ENCODE measurements at places on chromosomes 2 and 18.

GRCh38 chr2:73707636-73708035 is 29.5 kb downstream of the TPRKB start:
- DNase-seq = no peak

GRCh38 chr2:114754907-114755563 is 312.6 kb downstream of the DPP10 start:
- no peak for DNase-seq

- DNase-seq = peak; percentile 87
These were observed 48.1 kb downstream of the C2orf42 start for GRCh38 chr2:70142590-70143313.

DNA sequence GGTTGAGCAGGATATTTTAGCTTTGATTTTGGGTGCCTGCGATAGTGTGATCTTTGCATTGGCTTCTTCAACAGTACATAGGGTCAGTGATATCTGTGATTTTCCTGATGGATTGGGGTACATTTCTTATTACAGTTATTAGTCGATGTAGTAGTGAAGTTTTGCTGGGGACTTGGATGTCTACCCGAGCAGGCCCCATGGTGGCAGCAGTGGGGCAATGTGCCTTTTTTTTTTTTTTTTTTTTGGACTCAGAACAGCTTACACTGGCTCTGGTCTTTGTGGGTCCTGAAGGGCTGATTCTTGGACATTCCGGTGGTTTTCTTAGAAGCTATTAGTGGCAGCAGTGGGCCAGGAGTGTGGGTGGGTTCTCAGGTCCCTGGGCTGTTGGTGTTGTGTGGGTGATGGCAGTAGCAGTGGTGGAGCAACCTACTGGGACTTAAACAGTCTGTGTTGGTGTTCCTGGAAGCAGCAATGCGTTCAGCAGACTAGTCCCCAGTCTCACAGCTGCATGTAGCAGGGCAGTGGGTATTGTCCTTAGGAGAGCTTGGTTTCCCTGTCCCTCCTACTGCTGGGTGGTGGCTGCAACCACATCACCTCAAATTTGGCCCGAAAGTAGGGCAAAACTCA is 53.7 kb upstream of the SLC4A10 start:
- DNase-seq = no peak

DNA sequence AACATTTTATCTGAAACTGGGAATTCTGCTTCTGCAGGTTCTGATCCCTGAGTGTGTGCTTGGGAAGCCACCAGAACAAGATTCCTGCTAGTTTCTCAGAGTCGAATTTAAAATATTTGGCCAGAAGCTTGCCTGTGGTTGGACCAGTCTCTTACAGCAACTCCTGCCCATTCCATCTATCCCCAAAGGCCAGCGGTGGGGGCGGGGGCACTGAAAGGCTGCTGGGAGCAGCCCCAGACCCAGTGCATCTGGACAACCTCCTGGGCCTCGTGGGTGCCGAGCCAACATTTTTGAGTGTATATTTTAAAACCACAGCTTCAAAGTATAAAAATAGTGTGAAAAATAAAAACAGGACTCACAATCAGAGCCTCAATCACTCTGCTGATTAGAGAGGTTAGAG is 38.6 kb upstream of the ZFP36L2 start:
- DNase-seq = no peak

DNA sequence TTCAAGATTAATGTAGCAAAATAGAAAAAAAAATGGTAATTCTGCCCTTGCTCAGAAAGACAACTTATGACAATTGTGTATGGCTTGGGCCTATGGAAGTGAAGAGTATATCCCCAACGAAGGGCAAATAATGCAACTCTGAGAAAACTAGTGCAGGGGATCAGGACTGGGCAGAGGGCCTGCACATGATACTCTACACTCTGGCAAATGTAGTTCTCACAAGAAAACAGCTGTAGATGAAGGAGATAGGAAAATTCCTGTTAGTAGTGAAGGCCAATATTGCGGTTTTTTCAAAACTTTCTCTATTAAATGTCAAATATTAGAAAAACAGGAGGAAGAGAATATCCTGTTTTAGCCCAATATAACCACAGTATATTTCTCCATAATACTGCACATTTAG is 77.8 kb downstream of the SCN9A start:
- DNase-seq = no peak

DNA sequence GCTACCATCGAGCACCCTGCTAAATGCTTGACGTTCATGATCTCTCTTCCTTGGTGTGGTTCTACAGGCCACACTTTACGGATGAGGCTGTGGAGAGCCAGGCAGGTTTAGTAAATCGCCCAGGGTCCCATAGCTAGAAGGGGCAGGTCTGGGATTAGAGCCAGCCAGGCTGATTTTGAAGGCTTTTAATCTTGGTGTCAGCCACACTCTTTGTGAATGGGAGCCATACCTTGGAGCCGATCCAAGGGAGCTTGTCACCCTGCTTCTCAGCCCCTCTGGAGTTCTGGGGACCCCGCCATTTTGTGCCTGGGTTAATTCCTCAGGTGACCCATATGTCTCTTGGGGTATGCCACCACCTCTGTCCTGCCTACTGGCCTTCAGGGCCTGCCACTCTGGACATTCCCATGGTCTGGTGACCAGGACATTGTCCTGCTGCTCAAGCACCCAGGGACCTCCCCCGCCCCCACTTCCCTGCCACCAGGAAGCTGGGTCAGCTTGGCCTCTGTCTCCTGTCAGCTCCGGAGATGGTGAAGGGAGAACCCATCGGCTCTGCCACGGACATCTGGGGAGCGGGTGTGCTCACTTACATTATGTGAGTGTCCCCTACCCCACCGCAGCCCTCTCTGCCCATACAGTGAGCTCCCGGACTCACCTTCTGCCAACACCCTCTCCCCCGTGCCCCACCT is 7.3 kb upstream of the GMPPA start:
- no peak for DNase-seq

GRCh38 chr2:116094196-116094595 is 1651.8 kb downstream of the DPP10 start:
- DNase-seq = no peak

DNA sequence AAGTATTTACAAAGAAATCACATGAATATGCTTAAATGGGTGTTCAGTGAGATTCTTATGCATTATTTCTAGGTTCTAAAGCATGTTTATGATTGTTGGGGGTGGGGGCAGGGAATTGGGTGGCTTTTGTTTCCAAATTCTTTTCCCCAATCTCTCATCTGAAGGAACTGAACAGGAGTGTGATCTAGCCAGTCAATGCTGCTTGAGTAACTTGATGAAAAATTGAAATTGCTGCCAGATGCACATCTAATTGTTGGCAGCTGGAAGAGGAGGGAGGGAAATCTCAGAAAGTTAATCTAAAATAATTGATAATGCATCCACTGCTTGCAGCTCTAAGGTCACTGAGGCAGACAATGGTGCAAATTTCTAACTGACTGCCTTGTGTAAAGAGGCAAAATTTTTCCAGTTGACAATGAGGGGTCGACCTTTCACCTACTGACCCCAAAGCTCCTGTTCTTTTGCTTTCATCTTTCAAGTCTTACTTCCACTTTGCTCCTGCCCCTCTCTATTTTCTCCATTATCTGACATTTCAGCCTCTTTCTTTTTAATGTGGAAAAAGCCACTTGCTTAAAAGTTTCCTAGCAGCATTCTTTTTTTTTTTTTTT is 53.3 kb downstream of the IRS1 start:
- no peak for DNase-seq

GRCh38 chr18:13450289-13451212 is 232.0 kb downstream of the LDLRAD4 start:
- DNase-seq = no peak

DNA sequence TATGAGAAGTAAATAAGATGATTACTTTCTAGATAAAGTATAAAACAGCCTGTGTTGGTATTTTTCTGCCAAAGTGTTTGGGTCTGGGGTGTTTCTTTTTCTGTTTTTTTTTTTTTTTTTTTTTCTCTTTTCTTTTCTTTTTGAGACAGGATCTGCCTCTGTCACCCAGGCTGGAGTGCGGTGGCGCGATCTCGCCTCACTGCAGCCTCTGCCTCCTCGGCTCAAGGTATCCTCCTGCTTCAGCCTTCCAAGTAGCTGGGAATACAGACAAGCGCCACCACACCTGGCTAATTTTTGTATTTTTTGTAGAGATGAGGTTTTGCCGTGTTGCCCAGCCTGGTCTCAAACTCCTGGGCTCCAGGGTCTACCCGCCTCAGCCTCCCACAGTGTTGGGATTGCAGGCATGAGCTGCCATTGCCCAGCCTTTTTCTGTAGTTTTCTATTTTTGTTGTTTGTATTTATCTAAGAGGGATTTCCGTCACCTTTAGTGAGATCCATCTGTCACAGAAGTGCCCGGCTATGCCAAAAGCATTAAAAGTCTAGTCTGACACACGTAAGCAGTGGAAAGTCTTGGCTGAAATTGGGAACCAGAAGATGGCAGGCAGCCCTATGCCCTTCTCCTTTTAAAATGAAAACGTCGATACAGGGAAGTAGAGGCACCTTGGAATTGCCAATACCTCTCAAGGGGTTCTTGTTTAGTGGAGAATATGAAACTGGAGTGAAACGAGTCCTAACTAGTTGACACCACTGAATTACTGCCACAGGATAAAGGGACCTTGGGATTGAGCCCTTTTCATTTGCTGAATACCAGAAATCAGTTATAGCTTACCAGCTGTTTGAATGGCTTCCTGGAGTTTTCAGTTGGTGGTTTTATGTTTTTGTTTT is 14.0 kb downstream of the UGP2 start:
- no peak for DNase-seq

GRCh38 chr2:145484448-145485097 is 964.7 kb upstream of the ZEB2 start:
- no peak for DNase-seq

DNA sequence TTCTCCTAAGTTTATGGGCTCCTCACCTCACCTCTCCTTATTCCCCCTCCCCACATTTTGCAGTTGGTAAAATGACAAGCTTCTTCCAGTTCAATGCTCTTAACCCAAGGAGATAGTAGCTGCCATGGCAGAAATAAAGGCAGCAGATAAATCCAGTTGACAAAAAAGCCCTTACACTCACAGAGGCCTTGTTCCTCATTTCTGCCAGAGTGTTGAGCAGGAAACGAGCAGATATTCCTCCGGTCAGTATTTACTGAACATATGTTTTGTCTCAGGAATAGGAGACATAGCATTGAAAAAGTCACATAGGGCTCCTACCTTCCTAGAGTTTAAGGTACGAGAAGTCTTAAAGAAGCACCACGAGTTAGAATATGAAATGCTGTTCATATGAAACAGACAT is 493.7 kb upstream of the TNP1 start:
- DNase-seq = no peak

GRCh38 chr18:46953195-46953594 is 35.8 kb downstream of the KATNAL2 start:
- DNase-seq = no peak

DNA sequence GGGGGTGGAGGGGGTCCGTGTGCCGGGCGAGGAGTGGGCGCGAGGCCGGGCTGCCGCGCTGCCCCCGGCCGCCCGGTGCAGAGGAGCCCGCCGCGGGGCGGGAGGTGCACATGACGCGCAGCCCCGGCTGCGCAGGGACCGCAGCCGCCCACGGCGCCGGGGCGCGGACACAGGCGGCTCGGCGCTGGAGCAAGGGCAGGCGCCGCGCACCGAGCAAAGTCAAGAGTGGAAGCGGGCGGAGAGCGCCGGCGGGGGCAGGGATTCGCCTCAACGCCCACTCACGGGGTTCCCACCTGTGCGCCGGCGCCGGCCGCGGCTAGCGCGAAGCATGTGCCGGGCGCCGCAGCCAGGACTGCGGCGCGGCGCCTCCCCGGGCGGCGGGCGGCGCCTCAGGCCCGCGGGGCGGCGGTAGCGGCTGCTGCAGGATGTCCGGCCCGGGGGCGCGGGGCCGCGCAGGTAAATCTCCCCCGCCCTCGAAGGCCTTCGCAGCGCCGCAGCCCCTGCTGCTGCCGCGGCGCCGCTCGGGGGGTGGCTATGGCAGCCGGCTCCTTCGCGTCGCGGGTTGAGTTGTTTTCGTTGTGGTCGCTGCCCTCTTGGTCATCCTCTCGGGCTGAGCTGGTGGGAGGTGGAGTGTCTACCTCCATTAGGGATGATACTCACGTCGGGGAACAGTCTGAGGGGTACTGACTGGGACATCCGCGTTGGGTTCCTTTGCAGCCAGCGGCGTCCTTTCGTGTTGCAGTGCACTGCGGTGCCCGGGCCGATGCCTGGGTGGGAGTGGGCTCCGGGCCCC is 216.3 kb upstream of the DTNA start:
- peak; percentile 52 for DNase-seq

GRCh38 chr18:48605408-48605845 is 66.6 kb downstream of the CTIF start:
- DNase-seq = no peak

DNA sequence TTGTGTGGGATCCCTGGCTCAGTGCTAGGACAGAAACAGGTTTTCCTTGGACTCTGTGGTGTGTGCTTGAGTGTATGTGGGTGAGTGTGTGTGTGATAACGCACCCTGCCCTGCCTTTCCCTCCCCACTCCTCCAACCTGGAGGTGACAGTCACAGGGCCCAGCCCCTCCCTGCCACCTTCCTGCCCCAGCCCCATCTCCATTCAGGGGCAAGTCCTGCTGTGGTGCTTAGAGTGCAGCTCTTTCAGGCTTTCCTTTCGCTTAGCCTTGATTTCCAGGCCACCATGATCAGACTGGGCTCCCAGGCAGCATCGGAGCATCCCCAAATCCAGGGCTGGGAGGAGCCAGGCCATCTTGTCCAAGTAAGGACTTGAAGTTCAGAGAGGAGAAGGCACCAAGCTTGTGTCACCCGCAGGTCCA is 185.2 kb downstream of the ZFP36L2 start:
- DNase-seq = no peak

DNA sequence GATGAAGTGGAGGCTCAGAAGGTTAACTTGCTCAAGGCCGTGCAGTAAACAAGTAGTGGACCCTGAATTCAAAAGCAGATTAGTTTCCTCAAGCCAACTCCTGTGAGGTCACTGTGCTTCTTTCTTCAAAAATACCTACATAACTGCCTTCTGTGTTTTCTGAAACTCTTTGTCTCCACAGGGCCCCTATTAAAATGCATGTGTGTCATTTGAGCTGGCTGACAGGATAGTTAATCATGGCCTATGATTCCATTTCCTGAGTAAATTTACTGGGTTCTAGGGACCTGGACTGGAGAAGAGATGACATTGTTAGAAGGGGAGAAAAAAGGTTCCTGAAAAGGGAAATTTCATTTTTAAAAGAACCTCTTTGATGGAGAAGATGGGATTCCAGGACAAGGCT is 12.9 kb upstream of the DTNA start:
- DNase-seq = no peak

DNA sequence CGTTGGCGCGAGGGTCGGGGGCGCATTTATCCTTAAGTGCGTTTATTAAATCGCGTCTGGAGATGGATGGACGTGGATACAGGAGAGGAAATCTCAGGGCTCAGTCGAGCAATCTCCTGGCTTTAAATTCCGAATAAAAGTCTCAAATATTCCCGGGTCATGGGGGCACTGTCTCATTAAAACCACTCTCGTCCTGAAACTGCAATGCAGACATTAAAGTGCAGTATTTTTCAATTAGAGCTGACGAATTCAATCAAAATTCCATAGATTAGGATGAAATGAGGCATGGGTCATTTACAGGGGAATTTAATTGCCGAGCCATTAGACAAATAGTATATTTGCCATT is 10.7 kb upstream of the GBX2 start:
- DNase-seq = no peak

GRCh38 chr2:9707008-9707407 is 76.2 kb upstream of the YWHAQ start:
- no peak for DNase-seq

GRCh38 chr2:19989342-19989666 is 601 bp downstream of the WDR35 start:
- no peak for DNase-seq
